ENCODE measurements at places on chromosomes 16 and 17. TPM values are rescaled to one million over a fixed set of nuclear protein-coding genes. Genes with fewer than 3 reads are reported as not detected.

ZFP90 gene
- 89.4 TPM for total RNA-seq

COA3 gene
- total RNA-seq = 61.8 TPM

SLFN13 gene
- 0.31 TPM for total RNA-seq

GNGT2 gene
- 0.31 TPM for total RNA-seq

RAB37 gene
- 1.1 TPM for total RNA-seq

NUP88 gene
- 73.5 TPM for total RNA-seq

HSD11B2 gene
- not detected for total RNA-seq

AOC3 gene
- 0.16 TPM for total RNA-seq

SCGB1C2 gene
- not detected for total RNA-seq

SLFN12L gene
- total RNA-seq = not detected

DHRS7C gene
- not detected for total RNA-seq

WDR90 gene
- total RNA-seq = 7.2 TPM

NEUROD2 gene
- total RNA-seq = 70.3 TPM

NME1 gene
- 62.2 TPM for total RNA-seq

CD300LB gene
- not detected for total RNA-seq

C1QL1 gene
- 4.1 TPM for total RNA-seq

DCTN5 gene
- total RNA-seq = 73.6 TPM

TMEM235 gene
- total RNA-seq = not detected

CCR7 gene
- not detected for total RNA-seq

PIGL gene
- 18.4 TPM for total RNA-seq

PPP1R1B gene
- 8.1 TPM for total RNA-seq

POLR3K gene
- total RNA-seq = 2.8 TPM

HNF1B gene
- not detected for total RNA-seq

NKD1 gene
- total RNA-seq = 2.2 TPM

SNAI3 gene
- 0.16 TPM for total RNA-seq

CD300LG gene
- not detected for total RNA-seq

KPNA2 gene
- 34.2 TPM for total RNA-seq

ZACN gene
- total RNA-seq = not detected

PRAC1 gene
- not detected for total RNA-seq

LPCAT2 gene
- total RNA-seq = 3.1 TPM

KRTAP4-2 gene
- total RNA-seq = not detected

TNFRSF17 gene
- total RNA-seq = not detected

ZNF598 gene
- total RNA-seq = 5.5 TPM

HOXB6 gene
- total RNA-seq = not detected
